Astrocyte (in vitro differentiated cells and primary cell): ENCODE measurements at places on chromosomes 3 and 15. TPM values are rescaled to one million over a fixed set of nuclear protein-coding genes. Genes with fewer than 3 reads are reported as not detected.

GRCh38 chr3:68764554-68764953 is 167.8 kb downstream of the TAFA4 start:
- H3K27me3 ChIP-seq, result no peaks in the 10 kb centered on the region
- H3K27ac ChIP-seq, result no peak overlapping the region
- no peaks in the 10 kb centered on the region for H3K4me1 ChIP-seq
- H3K36me3 ChIP-seq, result no peaks in the 10 kb centered on the region
- no peak overlapping the region for H3K4me3 ChIP-seq

- no peaks in the 10 kb centered on the region for H3K4me1 ChIP-seq
- DNase-seq, result no peak
- H3K4me3 ChIP-seq, result no peak overlapping the region
- H3K27ac ChIP-seq, result no peak overlapping the region
- no peaks in the 10 kb centered on the region for H3K36me3 ChIP-seq
- H3K27me3 ChIP-seq, result no peaks in the 10 kb centered on the region
Measured at GRCh38 chr15:80288131-80288530, 36.1 kb upstream of the CTXND1 start.

The METTL6 gene
- total RNA-seq, result 18.9 and 19.7 TPM in 2 replicates

The CDAN1 gene
- 10.7 and 14.6 TPM in 2 replicates for total RNA-seq

The UACA gene
- total RNA-seq, result 168 and 200 TPM in 2 replicates
